ENCODE measurements at places on chromosomes 4 and X.

DNA sequence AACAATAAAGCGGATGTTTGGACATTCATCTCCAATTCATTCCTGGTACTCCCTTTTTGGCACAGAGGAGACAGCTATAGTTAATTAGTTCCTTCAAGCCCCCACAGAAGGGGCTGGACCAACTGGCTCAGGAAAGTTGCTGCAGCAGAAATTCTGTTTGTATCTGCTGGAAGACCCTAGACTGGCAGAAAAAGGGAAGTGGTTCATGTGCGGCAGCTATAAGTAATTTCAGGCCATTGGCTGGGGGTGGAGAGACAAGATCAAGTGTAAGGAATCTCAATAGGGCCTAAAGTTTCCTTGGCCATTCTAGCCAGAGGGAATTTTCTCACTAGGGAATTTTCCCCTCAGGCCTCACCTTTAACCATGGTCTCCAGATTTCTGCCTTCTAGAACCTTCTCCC is 89.9 kb upstream of the DHX15 start:
- DNase-seq = no peak

GRCh38 chr4:176319151-176319703 is 539 bp upstream of the SPCS3 start:
- no peak for DNase-seq

DNA sequence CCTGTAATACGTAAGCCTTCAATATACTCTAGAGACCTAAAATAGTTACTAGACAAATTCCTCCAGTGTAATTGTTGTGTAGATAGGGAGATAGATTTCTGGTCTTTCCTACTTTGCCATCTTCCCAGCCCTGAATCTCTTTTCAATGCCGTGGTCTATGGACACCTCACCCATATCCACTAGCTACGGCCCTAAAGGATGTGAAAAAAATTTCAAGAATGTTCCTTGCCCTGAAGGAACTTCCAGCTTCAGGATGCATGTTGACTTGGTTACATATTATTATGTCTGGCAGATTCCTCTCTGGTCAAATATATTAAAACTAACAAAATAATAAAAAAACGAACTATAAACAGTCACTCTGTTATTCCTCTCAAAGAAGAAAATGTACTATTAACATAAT is 52.4 kb upstream of the TSPAN5 start:
- DNase-seq = no peak

DNA sequence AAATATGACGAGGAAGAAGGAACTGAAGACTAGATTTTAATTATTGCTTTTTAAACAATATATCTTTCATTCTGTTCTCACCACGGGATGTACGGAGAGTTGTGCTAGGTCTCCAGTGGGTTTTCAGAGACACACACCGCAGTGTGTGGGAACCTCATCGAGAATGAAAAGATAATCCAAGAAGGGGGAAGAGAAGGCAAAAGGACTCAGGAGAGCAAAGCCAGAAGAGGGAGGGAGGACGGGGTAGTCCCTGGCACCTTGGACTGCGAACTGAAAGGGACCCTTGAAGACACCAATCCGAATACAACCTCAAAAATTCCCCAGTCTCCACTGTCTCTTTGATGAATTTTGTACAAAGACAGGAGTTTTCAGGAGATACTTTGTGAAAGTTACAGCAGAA is 932 bp upstream of the LEF1 start:
- no peak for DNase-seq

GRCh38 chr4:135201081-135201480 is 999.5 kb upstream of the PABPC4L start:
- no peak for DNase-seq

DNA sequence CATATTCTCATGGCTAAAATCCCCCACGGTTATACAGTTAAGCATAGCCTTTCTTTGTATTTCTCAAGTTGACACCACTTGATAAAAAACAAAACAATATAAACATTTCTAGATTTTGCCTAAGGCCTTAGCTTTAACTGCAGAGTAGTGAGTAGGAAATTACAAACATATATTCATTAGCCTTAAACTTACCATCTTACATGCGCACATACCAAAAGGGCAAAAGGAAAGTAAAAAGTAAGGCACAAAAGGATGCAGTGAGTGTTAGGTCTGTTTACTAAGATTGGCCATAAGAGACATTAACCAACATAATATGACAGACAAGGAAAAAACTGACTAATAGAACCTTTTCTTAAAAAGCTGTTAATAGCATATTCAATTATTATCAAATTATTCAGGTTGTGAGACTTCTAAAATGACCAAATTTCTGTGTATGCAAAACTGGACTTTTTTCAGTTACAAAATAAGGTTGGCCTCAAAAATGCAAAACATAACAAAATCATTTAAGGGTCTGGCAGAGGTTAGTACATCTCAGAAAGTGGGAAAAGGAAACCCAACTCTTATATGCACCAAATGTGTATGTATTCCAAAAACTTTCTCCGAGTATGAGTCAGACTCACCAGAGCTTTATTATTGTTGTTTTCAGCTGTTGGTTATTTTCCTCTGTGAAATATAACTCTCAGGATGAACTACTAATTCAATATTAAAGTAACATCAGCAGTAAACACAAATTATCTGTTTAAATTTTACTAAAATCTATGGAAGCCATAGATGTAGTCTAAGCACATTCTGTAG is 39.9 kb downstream of the SEPSECS start:
- DNase-seq = no peak

GRCh38 chr4:123593655-123594054 is 197.1 kb downstream of the SPRY1 start:
- no peak for DNase-seq

DNA sequence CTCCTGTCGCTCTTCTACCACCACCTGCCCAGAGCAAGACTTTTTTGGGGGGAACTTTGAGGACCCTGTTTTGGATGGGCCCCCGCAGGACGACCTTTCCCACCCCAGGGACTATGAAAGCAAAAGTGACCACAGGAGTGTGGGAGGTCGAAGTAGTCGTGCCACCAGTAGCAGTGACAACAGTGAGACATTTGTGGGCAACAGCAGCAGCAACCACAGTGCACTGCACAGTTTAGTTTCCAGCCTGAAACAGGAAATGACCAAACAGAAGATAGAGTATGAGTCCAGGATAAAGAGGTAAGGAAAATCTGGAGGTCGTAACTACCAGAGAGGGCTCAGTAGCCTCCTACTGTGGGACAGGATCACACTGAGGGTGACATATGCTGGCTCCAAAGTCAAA is 364.5 kb downstream of the MAPK10 start:
- no peak for DNase-seq

DNA sequence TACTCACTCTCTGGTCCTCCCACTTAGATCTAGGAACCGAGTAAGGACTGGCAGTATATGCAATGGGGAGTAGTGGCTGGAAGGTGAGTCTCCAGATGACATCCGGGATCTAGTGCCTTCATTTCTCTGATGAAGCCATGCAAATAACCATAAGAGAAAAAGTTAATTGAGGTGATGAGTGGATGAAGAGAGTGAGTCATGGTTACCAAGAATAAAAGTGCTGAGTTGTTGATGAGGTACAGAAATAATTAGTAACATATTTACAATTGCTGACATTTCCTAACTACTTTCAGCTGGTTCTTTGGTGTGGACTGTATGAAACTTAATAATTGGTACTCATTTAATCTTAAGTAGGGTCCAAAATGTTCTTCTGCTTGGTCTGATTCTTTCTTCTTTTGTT is 146.7 kb upstream of the PITX2 start:
- no peak for DNase-seq

GRCh38 chr4:119041396-119041795 is 94.2 kb upstream of the MYOZ2 start:
- no peak for DNase-seq

All from NCI-H1092 (cell line).